ENCODE measurements at places on chromosomes 7 and 10.
A peak's percentile ranks its signal among the peaks of the same experiment; 100 is the strongest.

- DNase-seq: no peak
These were observed 7.6 kb downstream of the CCDC172 start for GRCh38 chr10:116331815-116332214.

GRCh38 chr10:96309628-96310320 is 5.5 kb downstream of the DNTT start:
- DNase-seq: no peak

GRCh38 chr7:123771846-123772245 is 23.0 kb upstream of the WASL start:
- no peak for DNase-seq

GRCh38 chr10:82934429-82934828 is 1059.4 kb downstream of the NRG3 start:
- no peak for DNase-seq

DNA sequence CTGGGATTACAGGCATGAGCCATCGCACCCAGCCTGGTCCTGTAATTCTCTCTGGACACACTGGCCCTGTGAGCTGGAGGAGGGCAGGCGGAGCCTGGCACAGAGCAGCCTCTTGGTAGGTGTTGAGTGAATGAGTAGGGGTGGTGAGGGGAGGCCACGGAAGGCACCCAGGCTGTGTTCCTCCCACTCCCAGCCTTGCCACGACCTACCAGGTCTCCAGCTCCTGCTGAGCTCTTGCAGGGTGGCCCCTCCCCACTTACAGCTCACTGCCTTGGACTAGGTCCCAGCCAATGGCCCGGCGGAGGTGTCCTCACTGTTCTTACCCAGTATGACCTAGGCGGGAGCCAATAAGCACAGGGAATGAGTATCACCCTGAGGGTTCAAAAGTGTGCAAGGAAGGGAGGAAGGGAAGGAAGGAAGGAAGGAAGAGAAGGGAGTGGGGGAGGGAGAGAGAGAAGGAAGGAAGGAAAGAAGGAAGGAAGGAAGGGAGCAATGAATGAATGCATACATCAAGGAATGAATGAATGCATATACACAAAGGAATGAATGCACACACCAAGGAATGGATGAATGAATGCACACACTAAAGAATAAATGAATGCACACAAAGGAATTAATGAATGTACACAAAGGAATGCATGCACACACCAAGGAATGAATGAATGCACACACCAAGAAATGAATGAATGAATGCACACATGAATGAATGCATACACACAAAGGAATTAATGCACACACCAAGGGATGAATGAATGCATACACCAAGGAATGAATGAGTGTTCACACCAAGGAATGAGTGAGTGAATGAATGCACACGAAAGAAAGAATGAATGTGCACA is 45.5 kb downstream of the GTF2IRD1 start:
- DNase-seq: no peak

- DNase-seq: peak; percentile 24
These were observed 1.4 kb downstream of the TRA2A start for GRCh38 chr7:23530405-23530804.

- DNase-seq: no peak
These were observed 30.4 kb downstream of the LEP start for GRCh38 chr7:128271471-128271941.

- no peak for DNase-seq
These were observed 4.8 kb upstream of the EVX1 start for GRCh38 chr7:27237735-27238334.

DNA sequence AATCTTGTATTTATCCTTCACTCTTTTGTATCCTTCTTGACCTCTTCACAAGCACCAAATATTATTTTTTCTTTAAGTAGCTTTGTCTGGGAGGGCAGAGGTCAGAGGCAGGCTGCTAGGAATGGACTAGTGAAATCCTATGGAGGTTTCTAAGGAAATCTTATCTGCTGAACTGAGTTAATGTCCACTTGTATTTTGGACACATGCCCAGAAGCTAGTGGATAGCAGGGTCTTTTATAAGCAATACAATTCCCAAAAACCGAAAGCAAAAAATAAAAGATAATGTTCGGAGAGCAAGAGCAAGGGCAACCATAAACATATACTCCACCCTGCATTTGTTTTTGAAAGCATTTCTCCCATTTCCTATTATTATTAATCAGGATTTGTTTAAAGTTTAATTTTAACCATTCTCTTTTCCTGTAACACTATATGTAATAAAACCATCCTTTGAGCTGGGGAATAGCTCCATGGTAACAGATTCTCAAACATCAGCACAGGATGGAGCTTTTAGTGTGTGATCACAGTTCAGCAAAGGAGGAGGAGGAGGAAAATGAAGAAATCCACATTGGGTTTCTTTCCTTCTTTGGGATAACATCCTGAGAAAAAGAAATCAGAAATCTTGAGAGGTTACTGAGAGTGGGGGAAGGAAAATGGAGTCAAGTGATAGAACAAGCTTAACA is 328.2 kb upstream of the LRRN3 start:
- no peak for DNase-seq

GRCh38 chr7:79893991-79894390 is 240.6 kb upstream of the GNAI1 start:
- no peak for DNase-seq

- DNase-seq: no peak
These were observed 56.2 kb upstream of the SEPHS1 start for GRCh38 chr10:13404305-13404759.

DNA sequence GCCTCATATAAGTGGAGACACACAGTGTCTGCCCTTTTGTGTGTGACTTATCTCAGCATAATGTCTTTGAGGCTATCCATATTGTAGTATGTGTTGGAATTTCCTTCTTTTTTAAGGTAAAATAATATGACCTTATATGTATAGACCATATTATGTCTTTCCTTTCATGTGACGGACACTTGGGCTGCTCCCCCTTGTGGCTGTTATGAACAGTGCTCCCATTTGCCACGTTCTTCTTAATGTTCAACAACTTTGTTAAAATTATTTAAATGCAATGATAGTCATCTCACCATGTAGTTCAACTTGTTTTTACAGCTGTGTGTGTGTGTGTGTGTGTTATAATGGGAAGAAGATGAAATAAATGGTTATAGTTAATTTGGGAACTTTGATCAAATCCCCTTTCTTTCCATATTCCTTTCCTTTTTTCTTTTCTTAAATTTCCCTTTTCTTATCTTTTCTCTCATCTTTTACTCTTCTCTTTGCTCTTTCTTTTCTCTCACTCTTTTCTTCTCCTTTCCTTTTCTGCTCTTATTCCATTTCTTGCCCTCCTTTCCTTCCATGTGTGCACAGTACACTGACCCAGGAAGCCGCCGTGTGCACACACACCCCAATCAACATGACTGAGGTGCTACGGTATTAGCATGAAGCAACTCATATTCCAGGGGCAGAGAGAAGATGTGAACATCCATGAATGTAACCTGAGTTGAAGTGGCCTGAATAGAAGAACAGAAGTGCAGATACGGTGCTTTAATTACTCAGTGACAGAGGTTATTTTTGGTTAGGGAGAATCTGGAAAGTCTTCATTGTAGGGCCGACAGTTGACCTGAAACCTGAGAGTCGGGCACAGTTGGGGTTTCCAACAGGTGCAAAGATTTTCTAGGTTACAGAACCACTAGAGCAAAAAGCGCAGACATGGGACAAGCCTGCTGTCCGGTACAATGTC is 596.6 kb downstream of the SDK1 start:
- DNase-seq: peak; percentile 58

DNA sequence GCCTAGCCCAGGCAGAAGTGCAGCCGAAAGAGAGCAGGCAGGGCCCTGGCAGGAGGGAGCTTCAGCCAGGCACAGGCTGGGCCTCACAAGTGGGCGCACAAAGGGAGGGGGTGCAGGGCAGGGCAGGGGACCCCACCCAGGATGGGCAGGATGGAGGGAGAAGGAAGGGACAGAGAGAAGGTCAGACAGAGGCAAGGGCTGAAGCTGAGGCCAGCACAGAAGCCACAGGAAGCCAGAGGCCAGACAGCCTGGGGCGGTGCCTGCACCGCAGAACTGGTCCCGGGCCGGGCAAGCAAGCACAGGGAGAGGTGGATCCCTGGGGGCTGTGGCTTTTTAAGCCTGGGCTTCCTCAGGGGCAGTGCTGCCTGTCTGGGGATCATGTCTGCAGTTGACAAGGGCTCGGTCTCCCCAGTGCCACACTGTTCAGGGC is 16.7 kb downstream of the NOS3 start:
- no peak for DNase-seq

- no peak for DNase-seq
These were observed 737.1 kb upstream of the ZWINT start for GRCh38 chr10:57098146-57098545.

DNA sequence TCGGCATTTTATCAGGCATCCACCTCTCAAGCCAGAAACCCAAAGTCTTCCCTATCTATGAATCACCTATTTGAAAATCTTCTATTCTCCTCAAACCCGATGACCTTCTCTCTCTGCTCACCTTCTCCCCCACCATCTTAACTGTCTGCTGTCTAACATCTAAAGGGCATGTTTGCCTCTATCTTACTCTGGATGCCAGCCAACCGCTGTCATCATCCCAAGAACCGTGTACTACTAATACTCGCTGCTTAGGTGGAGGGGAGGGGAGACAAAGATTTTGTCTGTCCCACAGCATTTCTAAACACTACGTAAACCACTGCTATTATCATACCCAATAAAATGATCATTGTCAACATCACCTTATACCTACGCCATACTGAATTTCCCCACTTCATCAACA is 29.5 kb downstream of the PAXIP1 start:
- DNase-seq: no peak

DNA sequence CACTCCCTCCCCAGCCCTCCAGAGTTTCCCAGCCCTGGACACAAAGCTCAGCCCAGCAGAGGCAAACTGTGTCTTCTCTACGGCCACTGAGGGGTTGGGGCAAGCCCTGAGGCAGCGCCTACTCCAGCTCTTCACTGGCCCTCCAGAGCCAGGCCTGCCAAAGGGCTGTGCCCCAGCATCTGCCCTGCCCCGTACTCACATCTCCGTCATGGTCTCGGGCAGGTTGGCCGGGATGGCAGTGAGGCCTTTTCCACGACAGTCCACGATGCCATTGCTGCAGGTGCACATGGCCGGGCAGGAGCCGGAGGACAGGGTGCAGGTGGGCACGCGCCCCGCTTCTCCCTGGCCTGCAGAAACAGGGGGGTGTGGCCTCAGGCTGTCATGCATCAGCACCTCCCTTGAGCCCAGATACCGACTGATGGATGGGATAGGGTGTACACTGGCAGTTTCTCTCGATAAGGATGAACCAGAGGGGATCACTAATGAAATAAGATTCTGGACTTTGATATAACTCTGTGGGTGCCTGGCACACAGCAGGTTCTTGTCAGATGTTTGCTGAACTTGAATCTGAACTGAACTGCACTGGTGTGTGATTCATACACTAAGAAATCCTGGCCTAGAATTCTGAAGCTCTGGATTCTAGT is 125.2 kb downstream of the SLIT1 start:
- DNase-seq: no peak

- DNase-seq: no peak
These were observed 111.4 kb upstream of the ZEB1 start for GRCh38 chr10:31207636-31208035.

- DNase-seq: no peak
These were observed 6.8 kb downstream of the AEBP1 start for GRCh38 chr7:44110719-44111635.

GRCh38 chr10:12299222-12299965 is 50.0 kb upstream of the CAMK1D start:
- DNase-seq: no peak

- no peak for DNase-seq
These were observed 3.1 kb downstream of the GJC3 start for GRCh38 chr7:99926321-99926720.

- no peak for DNase-seq
These were observed 35.9 kb downstream of the FZD1 start for GRCh38 chr7:91299952-91300775.

DNA sequence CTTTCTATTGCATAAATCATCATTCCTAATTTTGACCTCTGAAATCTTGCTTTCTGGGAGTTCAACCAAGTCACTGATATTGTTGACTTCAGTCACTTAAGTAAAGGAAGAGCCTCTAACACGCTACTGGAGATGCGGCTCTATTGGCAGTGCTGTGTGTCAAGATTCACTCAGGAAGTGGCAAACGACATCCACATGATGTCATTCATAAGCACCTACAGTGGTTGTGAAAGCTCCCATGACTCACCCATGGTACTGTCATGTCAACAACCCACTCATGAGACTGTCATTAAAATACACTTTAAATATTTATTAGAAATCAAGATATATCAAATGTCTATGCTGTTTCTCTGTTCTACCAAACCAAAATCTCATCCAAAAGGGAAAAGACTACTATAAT is 52.5 kb upstream of the LHFPL3 start:
- no peak for DNase-seq

DNA sequence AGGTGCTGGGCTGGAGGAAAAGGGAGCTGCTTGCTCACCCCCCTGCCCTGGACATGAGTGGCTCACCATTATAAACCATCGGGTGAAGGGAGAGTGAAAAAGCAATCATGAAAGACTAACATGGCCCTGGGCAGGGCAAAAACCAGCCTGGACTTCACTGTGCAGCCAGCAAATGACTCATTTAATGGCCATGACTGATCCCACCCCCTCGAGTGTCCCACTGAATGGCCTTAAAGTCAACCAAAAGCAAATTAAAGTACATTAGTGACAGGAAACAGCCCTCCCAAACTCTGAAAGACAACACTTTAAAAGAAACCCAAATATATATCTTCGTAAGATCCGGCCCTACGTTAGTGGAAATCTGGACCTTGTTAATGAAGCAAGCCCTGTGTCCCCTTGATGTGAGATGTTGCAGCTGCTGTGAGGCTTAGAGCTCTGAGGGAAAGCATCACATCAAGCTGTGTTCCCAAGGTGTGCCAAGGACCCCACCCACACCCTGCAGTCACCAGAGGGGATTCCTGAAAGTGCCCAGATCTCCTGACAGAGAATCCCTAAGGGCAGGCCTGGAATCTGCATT is 31.2 kb downstream of the ADCYAP1R1 start:
- DNase-seq: no peak

- DNase-seq: no peak
These were observed 47.9 kb downstream of the CSGALNACT2 start for GRCh38 chr10:43186150-43186549.
